HepG2 (cell line): ENCODE measurements at places on chromosomes 5 and 9. TPM values are rescaled to one million over a fixed set of nuclear protein-coding genes. Genes with fewer than 3 reads are reported as not detected.

- H3K4me3 ChIP-seq, result no peak overlapping the region
- H3K36me3 ChIP-seq, result no peaks in the 10 kb centered on the region
- no peak for DNase-seq
- no peak overlapping the region for H3K27ac ChIP-seq
- H3K4me1 ChIP-seq, result peaks cover 21% of the 10 kb centered on the region
- H3K27me3 ChIP-seq, result no peaks in the 10 kb centered on the region
Observed at GRCh38 chr5:109030360-109031143, 282.9 kb downstream of the FER start.

GRCh38 chr9:89757776-89758528 lies 153.1 kb downstream of the GADD45G start:
- H3K27me3 ChIP-seq, result no peaks in the 10 kb centered on the region
- no peaks in the 10 kb centered on the region for H3K36me3 ChIP-seq
- no peak overlapping the region for H3K27ac ChIP-seq
- H3K4me1 ChIP-seq, result peaks cover 11% of the 10 kb centered on the region

DNA sequence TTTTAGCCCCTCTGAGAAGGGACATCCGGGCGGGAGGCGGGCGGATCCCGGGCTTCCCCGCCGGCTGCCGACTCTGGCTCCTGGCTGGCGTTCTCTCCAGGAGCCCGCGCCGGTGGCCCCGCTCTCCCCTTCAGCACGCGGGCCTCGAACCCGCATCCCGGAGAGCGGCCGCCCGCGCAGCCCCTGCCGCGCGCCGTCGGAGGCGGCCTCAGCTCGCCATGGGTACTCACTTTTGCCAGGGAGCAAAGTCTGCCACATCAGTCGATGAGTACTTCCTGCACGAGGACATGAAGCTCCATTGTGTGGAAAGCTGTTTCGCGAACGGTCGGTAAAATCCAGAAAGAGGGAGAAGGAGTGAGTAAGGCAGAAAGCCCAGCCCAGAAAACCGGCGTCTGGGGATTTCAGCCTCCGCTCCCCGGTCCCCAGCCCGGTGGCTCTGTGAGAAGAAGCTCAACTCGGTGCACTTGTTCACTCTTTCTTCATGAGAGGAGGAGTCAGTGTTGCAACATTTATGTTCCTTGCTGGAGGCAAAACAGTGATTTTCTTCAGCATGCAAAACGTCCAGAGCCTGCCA lies at the start of gene PRLR:
PRLR (minus strand) TSS at position 450 of the 574 bp plus-strand sequence. CDS start 140,867 bp downstream, outside the sequence.
- no peaks in the 10 kb centered on the region for H3K27me3 ChIP-seq
- H3K4me1 ChIP-seq, result peaks cover 28% of the 10 kb centered on the region
- DNase-seq, result peak; percentile 69
- H3K36me3 ChIP-seq, result no peaks in the 10 kb centered on the region
- H3K4me3 ChIP-seq, result peak within 1 kb of the TSS; percentile 64

DNA sequence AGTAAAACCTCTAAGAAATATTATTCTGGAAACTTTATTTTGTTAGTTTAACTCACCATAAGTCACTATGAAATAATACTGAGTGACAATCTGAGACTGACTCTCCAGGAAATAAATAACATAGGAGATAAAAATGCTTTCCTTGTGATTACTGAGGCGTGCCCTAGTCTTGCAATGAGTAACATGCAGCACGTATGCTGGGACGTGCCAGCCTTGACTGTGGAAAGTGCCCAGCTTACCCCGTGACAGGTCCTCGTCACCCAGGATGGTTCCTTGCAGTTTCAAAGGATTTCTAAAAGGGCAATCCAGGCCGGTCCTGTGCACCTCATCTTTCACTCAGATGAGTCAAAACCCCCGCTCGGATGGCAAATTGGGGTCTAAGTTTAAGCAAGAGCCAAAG lies 720.8 kb upstream of the ADAMTS16 start:
- no peaks in the 10 kb centered on the region for H3K4me1 ChIP-seq
- H3K36me3 ChIP-seq, result no peaks in the 10 kb centered on the region
- no peaks in the 10 kb centered on the region for H3K27me3 ChIP-seq
- DNase-seq, result no peak

Gene DRD1
- total RNA-seq, result not detected in 2 replicates

DNA sequence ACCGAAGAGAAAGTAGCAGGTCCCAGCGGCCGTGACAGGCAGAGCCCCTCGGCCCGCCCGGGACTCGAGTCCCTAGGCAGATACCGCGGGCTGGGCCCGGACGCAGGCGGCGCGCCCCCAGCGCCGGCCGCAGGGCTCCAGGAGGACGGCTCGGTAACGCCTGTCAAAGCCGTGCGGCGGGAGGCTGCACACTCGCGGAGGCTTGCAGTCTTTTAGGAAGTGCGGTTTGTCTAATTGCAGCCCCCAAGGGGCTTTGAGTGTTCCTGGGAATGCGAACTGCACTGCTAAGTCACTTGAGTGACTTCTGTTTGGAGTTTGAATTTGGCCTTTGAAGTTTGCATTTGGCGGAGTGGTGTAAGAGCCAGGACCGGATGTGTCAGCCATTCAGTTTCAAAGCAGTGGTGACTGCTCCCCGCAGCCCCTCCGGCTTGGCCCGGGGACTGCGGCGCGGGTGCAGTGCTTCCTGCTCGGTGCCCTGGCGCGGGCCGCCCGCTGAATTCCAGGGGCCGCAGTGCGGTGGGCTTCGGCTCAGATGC lies 1.3 kb downstream of the MAP3K1 start:
- H3K4me3 ChIP-seq, result peak overlapping the region; percentile 95
- H3K4me1 ChIP-seq, result peaks cover 57% of the 10 kb centered on the region
- peak; percentile 84 for DNase-seq
- no peaks in the 10 kb centered on the region for H3K27me3 ChIP-seq
- H3K36me3 ChIP-seq, result peaks cover 4% of the 10 kb centered on the region; the same call in 1 of the 3 replicates

DNA sequence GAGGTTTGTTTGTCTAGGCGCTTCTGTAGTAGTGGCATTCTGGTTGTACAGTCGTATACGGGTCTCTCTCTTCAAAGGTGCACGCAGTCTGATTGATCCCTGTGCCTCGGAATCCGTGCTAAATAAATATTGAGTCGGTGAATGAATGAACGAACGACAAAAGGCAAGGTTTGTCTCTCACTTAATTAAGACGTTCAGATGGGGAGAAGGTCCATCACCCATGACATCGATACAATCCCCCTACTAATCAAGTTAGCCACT lies 500 bp upstream of the CREBRF start:
- peak overlapping the region; percentile 31 for H3K27ac ChIP-seq
- DNase-seq, result peak; percentile 9
- no peaks in the 10 kb centered on the region; the same call in 2 of the 3 replicates for H3K27me3 ChIP-seq
- peaks cover 30% of the 10 kb centered on the region for H3K4me1 ChIP-seq
- no peaks in the 10 kb centered on the region for H3K36me3 ChIP-seq
- peak overlapping the region; percentile 83 for H3K4me3 ChIP-seq

Gene SPATA31D4
- not detected in 2 replicates for total RNA-seq

GRCh38 chr9:106587042-106587441 lies 275.9 kb upstream of the ZNF462 start:
- H3K4me3 ChIP-seq, result no peak overlapping the region
- H3K4me1 ChIP-seq, result no peaks in the 10 kb centered on the region
- H3K36me3 ChIP-seq, result no peaks in the 10 kb centered on the region
- DNase-seq, result no peak

GRCh38 chr9:93826905-93827544 lies 128.1 kb downstream of the BARX1 start:
- no peaks in the 10 kb centered on the region for H3K36me3 ChIP-seq
- H3K27me3 ChIP-seq, result peaks cover 19% of the 10 kb centered on the region
- no peak overlapping the region for H3K4me3 ChIP-seq

- H3K36me3 ChIP-seq, result no peaks in the 10 kb centered on the region
- DNase-seq, result no peak
- H3K27me3 ChIP-seq, result no peaks in the 10 kb centered on the region
- H3K27ac ChIP-seq, result no peak overlapping the region
Observed at GRCh38 chr5:108461628-108462367, 79.9 kb upstream of the FBXL17 start.

GRCh38 chr5:76535577-76535976 lies 87.6 kb downstream of the F2RL2 start:
- H3K27me3 ChIP-seq, result no peaks in the 10 kb centered on the region
- H3K4me1 ChIP-seq, result peaks cover 75% of the 10 kb centered on the region
- H3K36me3 ChIP-seq, result no peaks in the 10 kb centered on the region; the same call in none of the 2 replicates

Gene QSOX2
- total RNA-seq, result 10.1 and 27.1 TPM in 2 replicates

Gene IGFBPL1
- total RNA-seq, result 0.24 and 0.44 TPM in 2 replicates

- no peaks in the 10 kb centered on the region for H3K4me1 ChIP-seq
- DNase-seq, result no peak
- no peaks in the 10 kb centered on the region for H3K27me3 ChIP-seq
- H3K27ac ChIP-seq, result no peak overlapping the region
- H3K36me3 ChIP-seq, result no peaks in the 10 kb centered on the region
Observed at GRCh38 chr5:3886524-3887451, 291.2 kb downstream of the IRX1 start.

DNA sequence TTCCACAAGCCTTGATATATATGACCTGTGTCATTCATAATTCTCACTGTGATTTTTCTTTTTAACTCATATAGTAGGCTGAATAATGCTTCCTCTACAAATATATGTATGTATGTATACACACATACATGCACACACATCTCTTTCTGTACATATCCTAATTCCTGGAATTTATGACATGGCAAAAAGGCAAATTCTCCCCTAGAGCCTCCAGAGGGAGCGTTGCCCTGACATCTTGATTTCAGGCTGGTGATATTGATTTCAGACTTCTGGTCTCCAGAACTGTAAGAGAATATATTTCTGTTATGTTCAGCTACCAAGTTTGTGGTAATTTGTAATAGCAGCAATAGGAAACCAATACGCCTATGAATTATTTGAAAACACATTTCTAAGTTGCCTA lies 166.6 kb upstream of the GAS1 start:
- no peaks in the 10 kb centered on the region for H3K4me1 ChIP-seq
- H3K36me3 ChIP-seq, result no peaks in the 10 kb centered on the region
- H3K27ac ChIP-seq, result no peak overlapping the region
- H3K27me3 ChIP-seq, result no peaks in the 10 kb centered on the region
- no peak overlapping the region for H3K4me3 ChIP-seq

Gene GPRIN1
- 2.0 and 2.1 TPM in 2 replicates for total RNA-seq

Gene FRMPD1
- not detected in 2 replicates for total RNA-seq

DNA sequence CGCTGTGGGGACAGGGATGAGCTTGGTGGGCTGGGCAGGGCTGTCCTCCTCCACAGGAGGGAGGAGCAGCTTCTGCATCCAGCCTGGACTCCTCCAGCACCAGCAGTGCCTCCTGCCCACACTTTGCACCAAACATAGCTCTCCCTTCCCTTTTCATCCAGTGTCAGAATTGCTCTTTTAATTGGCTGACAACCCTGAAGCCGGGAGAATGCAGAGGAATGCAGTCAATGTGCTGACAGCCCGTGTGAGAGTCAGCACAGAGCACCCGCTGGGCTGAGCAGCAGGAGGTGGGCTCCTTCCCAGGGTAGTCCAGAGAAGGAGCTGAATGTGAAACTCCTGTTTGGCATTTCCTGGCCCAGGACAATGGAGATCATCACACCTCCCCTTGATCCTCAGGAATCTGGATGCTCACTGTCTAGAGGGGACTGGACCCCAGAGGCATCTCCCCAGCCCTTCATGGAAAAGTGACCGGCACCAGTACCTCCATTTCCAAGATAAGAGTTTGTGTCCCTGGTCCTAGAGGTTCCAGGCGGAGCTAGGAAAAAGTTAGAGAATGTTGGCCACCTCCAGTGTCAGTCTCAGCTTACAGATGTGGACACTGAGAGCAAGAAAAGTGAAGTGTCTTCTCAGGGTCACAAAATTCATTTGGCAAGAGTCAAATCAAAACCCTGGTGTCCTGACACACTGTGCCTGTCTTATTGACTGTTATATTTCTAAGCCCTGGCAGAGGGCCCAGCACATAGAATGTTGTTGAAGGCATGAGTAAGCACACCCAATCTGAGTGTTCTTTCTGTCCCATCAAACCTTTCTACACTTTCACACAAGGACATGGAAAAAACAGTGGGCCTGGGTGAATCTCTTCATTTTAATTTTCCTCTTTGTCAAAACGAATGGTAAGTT lies 202.1 kb downstream of the SNX18 start:
- no peak overlapping the region for H3K4me3 ChIP-seq
- H3K4me1 ChIP-seq, result no peaks in the 10 kb centered on the region
- H3K27ac ChIP-seq, result no peak overlapping the region
- no peak for DNase-seq
- no peaks in the 10 kb centered on the region for H3K27me3 ChIP-seq
- no peaks in the 10 kb centered on the region for H3K36me3 ChIP-seq

- H3K27me3 ChIP-seq, result no peaks in the 10 kb centered on the region
- H3K4me1 ChIP-seq, result no peaks in the 10 kb centered on the region
- peaks cover 5% of the 10 kb centered on the region for H3K36me3 ChIP-seq
- no peak overlapping the region for H3K4me3 ChIP-seq
Observed at GRCh38 chr5:43154469-43154868, 33.8 kb downstream of the ZNF131 start.

GRCh38 chr9:129624168-129624759 lies 1.7 kb upstream of the NTMT1 start:
- peaks cover 62% of the 10 kb centered on the region for H3K4me1 ChIP-seq
- H3K27ac ChIP-seq, result no peak overlapping the region
- peak; percentile 46 for DNase-seq
- H3K4me3 ChIP-seq, result no peak overlapping the region

Gene DDX4
- not detected in 2 replicates for total RNA-seq

- H3K36me3 ChIP-seq, result peaks cover 24% of the 10 kb centered on the region
- H3K27me3 ChIP-seq, result no peaks in the 10 kb centered on the region
- H3K4me3 ChIP-seq, result no peak overlapping the region
Observed at GRCh38 chr9:105299190-105299854, 54.9 kb downstream of the SLC44A1 start.

Gene C1QTNF3
- 1.8 and 3.3 TPM in 2 replicates for total RNA-seq

- no peak overlapping the region for H3K4me3 ChIP-seq
- no peak for DNase-seq
- H3K27ac ChIP-seq, result no peak overlapping the region
- H3K36me3 ChIP-seq, result no peaks in the 10 kb centered on the region
- no peaks in the 10 kb centered on the region for H3K27me3 ChIP-seq
- H3K4me1 ChIP-seq, result no peaks in the 10 kb centered on the region
Observed at GRCh38 chr5:22910523-22910922, 57.4 kb upstream of the CDH12 start.

Gene PCDHGA6
- 0.13 and 0.33 TPM in 2 replicates for total RNA-seq

Gene FYB1
- not detected in 2 replicates for total RNA-seq

DNA sequence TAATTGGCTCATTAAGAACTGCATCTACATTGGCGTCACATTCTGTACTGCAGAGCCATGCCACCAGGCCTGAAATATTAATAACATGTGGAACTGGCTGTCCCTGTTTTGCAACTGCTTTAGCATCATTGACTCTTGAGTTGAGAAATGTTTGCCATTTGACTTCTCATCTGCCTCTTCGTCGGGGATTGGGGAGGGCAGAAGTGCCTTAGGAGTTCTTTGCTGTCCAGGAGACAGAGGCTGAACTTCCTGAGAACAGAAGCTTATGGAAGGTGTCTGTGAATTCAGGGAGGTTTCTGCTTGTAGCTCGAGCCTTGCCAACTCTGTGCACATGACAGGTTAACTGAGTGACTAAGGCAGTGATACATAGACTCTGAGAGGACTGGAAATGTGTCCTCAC lies 265.0 kb downstream of the KIF4B start:
- DNase-seq, result no peak
- no peaks in the 10 kb centered on the region for H3K36me3 ChIP-seq
- no peak overlapping the region for H3K27ac ChIP-seq

DNA sequence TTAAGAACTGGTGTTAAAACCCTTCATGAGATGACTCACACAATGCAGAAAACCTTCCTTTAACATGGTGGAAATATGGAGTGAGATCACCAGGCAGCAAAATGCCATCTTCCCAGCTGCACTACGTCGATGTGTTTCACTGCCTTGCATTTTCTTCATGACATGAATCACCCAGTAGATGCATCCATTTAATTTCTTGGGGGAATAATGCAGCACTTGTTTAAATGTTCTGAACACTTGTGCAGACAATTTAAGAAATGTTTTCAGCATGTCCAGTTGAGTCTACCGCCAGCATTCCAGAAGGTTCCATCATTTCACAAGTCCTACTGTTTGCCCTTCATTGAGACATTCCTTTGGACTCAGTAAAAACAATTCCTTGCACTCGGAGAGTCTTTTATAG lies 81.6 kb downstream of the ADAMTS16 start:
- H3K27ac ChIP-seq, result no peak overlapping the region
- H3K27me3 ChIP-seq, result no peaks in the 10 kb centered on the region
- H3K4me3 ChIP-seq, result no peak overlapping the region
- H3K4me1 ChIP-seq, result no peaks in the 10 kb centered on the region
- no peak for DNase-seq

Gene DIMT1
- 35.2 and 37.7 TPM in 2 replicates for total RNA-seq
